ENCODE measurements at places on chromosomes 11 and 22.

DNA sequence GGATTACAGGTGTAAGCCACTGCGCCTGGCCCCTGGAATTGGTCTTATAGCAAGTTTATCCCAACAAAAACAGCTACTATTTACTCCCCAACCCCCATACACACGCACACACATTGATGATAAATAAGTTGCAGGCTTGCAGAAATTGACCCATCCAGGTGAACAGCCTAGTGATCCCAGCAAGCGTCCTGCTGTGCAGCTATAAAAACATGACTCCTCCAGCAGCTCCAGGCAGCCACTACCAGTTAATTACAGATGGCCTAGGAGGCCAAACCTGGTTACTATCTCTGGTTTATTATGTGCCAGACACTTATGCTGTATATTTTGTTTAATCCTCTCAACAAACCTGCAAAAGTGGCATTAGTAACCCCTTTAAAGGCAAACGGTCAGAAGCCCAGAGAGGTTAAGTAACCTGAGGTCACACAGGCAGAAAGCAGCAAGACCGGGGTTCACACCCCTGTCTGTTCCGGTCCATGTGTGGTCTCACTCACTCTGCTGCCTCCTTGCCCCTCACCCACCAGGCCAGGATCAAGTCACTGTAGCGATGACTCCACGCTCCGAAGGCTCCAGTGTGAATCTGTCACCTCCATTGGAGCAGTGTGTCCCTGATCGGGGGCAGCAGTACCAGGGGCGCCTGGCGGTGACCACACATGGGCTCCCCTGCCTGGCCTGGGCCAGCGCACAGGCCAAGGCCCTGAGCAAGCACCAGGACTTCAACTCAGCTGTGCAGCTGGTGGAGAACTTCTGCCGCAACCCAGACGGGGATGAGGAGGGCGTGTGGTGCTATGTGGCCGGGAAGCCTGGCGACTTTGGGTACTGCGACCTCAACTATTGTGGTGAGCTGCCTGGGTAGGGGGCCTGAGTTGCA lies 6.6 kb downstream of the F2 start:
- DNase-seq = no peak

DNA sequence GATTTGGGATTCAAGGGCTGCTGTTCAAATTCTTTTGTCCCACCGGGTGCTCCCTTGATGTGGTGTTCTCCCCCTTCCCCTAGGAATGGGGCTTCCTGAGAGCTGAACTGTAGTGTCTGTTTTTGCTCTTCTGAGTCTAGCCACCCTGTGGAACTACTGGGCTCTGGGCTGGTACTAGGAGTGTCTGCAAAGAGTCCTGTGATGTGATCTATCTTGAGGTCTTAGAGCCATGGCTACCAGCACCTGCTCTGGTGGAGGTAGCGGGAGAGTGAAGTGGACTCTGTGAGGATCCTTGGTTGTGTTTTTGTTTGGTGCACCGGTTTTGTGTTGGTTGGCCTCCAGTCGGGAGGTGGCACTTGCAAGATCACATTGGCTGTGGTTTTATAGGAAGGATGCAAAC lies 46.2 kb downstream of the OR2AT4 start:
- DNase-seq = no peak

GRCh38 chr11:92505689-92506088 lies 281.1 kb downstream of the FAT3 start:
- no peak for DNase-seq

- no peak for DNase-seq
Measured at GRCh38 chr22:41888627-41889200, 26.2 kb downstream of the SHISA8 start.

DNA sequence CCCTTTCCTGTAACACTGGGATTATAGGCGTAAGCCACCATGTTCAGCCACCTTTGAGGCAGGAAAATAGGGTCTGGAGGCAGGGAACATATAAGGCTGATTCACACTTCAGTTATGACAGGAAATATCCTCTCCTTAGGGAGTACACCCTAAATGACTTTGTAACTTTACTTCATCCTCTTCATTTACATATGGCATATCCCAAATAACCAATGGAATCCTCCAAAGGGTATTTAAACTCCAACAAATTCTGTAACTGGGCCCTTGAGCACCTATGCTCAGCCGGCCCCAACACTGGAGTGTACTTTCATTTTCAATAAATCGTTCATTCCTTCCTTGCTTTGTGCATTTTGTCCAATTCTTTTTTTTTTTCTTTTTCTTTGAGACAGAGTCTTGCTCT lies 1.6 kb upstream of the KAT5 start:
- no peak for DNase-seq

DNA sequence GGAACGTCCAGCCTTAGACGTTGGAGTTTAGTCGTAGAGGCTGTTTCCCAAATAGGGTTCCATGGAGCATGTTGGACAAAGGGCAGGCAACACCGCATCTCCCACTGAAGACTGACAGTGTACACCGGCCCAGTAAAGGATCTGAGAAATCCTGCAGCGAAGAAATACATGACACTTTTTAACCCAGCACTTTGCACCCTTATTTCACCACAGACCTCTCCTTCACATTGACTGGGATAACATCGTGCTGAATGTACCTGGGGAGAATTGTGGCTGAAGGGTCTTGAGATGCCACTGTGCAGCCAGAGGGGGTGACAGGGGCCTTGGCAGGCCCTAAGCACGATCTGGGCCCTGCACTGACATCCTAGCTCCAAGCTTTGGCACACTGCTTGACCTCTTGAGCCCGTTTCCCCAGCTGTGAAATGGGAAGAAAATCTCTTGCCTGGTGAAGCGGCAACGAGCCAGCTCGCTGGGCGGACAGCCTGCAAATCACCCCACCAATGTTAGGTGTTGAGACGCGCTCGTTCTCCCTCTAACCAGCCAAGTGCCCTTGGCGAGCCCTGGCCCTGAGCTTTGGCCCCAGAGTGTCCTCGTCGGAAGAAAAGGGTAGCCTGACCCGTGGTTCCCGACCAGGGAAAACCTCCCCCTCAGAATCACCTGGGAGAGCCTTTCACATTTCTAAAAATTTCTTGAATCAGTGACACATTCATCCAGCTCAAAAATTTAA lies 13.4 kb downstream of the CD5 start:
- no peak for DNase-seq
